ENCODE measurements at places on chromosomes 2 and 18.
A peak's percentile ranks its signal among the peaks of the same experiment; 100 is the strongest.

DNA sequence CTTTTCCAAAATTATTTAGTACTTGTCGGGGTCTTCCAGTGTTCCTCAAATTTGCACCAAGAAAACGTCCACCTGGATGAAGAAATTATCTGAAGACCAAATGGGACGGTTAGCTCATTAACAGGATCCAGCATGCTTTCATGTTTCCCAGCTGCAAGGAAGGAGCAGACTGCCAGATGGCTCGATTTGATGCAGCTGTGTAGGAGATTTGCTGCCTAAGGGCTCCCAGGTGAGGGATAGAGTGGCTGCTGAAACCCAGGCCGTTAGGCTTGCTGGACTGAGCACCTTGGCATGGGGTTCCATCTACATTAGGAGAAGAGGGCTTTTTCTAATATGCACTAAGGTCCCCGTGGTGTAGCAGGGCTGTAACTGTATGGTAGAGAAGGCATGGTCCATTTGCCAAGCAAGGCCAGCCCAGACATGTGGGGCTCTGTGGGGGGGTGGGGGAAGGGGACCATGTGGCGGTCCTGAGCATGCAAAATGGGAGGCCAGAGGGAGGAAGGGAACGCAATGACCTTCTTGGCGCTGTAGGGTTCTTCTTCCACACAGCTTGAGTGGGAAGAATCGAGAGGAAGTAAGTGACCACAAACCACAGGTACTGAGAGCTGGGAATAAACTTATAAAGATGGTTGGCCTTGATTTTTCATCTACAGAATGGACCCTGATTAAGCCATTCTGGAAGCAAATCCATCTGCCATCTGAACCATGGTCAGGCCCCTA lies 144.0 kb downstream of the TMEM163 start:
- no peak for DNase-seq

DNA sequence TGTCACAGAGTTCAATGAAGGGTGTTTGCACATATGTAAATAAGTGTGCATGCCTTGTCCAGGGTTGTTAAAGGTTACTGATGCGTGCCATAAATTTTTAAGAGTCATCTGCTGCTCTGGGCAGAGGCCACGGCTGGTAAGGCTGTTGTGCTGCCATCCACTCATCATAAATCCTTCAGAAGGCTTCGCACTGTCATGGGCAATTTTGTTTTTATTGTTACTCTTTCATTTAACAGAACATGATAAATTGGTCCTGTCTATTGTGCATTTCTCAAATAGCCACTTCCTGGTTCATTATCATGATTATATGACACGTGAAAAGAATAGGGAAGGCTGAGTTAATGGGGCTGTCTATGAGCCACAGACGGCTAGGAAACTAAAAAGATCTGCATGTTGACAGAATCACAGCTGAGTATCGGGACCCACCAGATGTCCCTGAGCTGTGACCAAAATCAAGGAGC lies 634.3 kb upstream of the SOX11 start:
- DNase-seq, result peak; percentile 75

DNA sequence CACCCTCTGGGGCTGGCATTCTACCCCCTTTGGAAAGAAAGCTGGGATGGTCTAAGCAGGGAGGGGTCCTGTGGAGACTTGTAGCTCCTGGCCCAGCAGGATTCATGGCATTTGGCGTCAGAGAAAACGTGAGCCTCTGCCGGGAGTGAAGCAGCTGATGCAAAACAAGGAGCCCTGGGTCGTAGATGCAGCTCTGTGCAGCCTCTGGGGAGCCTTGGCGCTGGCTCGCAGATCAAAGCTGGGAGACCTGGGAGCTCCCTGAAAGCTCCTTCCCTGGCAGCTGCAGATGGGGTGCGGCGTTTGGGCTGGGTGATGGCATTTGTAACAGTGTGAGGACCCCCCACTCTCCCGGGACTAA lies 148.3 kb downstream of the KLHL29 start:
- DNase-seq, result peak; percentile 73

DNA sequence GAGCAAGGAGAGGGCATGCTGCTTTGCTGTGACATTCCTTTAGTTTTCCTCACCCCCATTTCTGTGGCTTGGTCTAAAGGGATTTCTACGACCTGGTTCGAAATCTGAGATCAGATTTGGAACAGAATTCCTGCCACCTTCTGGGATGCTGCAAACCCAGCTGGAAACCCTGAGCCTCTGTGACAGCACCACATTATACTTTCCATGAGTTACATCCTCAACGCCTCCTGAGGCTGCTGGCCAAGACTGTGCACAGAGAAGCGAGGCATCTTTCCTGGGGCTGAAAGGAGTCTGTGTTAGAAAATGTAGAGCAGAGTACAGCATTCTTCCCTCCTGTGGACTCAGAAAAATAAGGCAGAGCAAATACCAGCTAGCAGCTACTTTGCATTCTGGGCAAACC lies 138.1 kb upstream of the CHAC2 start:
- peak; percentile 14 for DNase-seq

DNA sequence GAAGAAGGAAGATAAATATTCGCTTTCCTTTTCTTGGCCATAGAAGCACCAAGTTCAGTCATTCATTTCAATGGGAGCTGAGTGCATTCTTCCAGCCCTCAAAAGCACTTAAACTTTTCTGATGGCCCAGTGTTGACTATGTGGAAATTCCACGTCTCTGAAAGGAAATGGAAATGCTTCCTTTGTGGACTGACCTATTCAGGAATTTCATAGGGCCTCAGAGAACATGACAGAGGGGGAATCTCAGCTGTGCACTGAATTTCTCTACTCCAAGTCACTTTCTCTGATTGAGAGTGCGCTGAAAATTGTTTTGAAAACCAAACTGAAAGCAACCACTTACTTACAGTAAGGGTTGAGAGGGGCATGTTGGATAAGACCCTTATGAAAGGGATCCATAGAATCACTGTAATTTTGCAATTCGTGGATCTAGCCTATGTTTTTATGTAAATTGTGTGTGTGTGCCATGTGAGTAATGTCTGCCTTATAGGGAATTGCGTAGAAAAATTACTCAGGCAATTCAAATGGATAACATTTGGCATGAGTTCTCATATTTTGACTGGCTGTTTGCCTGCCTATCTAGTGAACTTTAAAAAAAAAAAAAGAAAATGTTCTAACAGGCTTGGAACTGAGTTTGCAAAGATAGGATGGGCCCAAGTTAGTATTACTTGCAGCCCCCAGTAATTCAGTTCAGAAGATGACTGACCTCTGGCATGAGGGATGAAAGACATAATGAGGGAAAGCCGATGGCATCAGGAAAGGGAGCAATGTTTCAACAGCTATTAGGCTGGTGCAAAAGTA lies 437.0 kb downstream of the PTPRM start:
- no peak for DNase-seq

DNA sequence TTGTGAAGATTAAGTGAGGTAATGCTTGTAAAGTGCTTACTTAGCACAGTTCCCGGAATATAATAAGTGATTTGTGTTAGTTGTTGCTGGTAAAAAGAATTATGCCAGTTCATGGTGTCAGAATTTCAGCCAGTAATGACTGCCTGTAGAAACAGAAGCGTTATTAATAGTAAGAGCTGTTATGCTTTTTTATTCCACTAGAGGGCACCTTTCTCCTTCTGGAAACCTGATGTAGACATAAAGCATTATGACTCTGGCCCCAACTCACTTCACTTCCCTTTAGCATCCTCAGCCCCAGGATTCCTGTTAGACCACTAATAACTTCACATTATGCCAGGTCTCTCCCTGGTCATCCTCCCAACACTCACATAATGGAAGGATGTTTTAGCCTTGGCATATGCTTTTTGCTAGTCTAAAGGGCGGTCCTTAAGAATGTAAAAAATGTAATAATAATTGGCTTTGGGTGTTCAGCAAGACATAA lies 34.9 kb downstream of the C18orf54 start:
- DNase-seq, result peak; percentile 57

DNA sequence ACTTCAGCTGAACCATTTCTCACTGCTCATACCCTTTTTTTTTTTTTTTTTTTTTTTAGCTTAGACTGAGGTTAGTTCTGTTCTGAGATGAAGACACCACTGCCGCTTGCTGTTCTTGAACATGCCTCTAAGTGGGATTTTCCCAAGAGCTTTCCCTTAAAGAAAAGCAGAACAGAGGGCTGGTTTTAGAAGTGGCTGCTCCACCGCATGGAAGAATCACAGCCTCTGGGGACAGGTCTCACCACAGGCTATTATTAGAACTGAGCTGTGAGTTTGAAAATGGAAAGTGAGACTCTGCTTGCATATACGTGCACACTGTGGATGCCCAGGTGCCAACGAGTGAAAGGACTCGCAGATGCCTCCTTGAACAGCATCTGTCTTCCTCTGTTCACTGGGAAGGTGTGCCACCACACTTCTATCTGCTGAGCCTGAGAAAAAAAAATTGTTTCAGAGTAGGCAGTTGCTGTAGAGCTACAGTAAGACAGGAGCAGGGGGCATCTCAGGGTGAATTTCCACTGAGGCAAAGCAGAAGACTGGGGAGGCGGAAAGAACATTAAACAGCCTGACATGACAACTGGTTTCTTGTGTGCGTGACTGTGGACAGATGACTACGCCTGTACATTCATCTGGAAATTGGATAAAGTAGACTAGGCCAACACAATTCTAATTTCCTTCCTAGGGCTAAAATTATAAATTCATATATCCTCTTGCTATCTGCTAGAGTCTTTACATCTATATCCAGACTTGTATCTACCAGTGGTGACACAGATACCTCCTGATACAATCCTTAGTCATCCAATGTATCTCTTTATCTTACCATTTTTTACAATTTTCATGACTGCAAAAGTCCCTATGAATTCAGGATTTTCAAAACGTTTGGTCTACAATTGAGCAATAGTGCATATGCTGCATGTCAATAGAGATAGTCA lies 1045.7 kb upstream of the CELF4 start:
- DNase-seq, result peak; percentile 32

- DNase-seq, result no peak
Measured at GRCh38 chr18:76975577-76976110, 153.3 kb downstream of the ZNF236 start.

DNA sequence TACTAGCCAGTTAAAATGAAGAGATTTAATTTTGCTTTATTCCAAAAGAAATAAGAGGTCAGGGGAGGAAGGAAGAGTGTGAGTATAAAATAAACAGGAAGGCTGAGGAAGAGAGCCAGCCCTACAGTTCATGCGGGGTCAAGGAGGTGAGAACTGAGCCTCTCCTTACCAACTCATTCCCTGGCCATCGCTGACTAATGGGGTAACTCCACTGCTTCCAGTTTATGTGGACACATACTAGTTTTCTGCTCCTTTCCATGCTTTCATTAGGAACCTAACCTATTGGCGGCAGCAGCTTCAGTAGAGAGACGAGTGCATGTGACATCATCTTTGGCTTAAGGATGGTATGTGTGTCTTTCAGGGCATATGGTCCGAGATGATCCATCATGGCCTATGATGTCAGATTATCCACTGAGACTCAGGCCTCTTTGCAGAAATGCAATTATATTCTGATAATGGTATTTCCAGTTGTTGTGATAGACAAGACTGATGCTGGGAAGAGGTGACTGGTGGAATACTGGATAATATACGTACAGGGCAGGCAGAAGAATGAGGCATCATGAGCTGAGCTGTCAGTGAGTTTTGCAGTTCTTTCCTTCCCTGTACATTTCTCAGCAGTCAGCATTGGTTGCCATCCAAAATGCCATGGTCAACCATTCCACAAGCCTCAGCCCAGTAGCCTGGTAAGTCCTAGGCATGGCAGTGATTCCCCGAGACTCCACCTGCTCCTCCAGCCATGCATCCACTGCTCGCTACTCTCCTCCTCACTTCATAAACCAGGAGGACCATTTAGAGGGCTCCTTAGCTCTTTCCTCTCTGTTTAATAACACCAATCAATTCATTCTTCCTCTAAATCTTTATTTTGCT lies 184.6 kb upstream of the OSR1 start:
- DNase-seq, result no peak

DNA sequence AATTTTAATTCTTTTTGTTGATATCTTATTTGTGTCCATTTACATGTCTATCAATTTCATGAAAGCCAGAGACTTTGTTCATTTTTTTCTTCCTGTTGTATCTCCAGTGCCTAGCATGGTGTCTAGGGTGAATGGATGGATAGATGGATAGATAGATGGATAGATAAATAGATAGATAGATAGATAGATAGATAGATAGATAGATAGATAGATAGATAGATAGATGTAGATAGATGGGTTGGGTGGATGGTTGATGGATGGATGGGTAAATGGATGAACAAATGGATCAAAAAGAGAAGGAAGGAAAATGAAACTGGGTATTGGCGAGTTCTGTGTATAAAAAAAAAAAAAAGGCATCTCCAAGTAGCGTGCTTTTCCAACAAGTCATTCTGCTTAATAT lies 120.5 kb downstream of the FAM124B start:
- DNase-seq, result no peak

DNA sequence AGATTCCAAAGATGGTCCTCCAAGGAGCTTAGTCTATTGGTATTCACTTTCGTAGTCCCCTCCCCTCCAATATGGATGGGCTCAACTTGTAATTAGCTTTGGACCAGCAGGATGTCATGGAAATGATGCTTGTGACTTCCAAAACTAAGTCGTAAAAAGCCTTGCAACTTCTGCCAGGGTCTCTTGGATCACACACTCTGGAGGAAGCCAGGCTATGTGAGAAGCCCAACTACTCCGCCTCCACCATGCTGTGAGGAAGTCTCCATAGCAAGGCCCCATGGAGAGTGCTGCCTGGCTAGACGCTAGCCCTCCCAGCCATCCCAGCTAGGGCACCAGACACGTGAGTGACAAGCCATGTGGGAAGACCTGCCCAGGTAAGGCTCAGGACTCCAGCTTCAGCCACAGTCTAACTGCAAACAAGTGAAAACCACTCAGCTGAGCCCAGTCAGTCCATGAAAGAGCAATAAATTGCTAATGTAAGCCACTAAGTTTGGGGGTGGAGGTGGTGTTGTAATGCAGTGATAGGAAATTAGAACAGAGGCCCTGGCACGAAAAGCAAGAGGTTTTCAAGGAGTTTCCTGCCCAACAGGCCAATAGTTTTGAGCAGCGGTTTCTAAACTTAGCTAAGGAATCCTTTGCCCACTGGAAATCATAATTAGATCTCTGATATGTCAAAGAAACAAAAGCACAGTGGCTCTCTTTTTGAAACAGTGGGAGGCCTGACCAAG lies 77.5 kb upstream of the GLI2 start:
- no peak for DNase-seq

- DNase-seq, result no peak
Measured at GRCh38 chr2:233036162-233036838, 3.8 kb downstream of the NEU2 start.

GRCh38 chr2:109266496-109266895 lies 137.5 kb downstream of the SH3RF3 start:
- peak; percentile 40 for DNase-seq

- no peak for DNase-seq
Measured at GRCh38 chr2:66498289-66498975, 63.5 kb downstream of the MEIS1 start.

DNA sequence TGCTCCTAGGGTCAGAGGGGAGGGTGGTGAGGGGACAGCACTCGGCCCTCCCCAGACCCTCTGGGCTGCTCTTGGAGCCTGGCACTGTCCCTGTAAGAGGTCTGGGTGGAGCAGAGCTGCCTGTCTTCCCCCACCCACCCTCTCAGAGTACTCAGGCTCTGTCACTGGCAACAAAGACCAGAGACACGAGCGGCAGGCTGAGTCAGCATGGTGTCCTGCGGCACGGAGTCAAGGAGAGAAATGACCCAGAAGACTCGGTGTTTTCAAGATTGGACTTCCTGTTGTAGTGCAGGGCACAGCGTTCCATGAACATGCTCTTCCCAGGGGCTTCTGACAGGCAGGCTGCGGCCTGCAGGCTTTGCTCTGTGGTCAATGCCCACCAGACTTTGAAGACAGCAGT lies 19.9 kb downstream of the SIGLEC15 start:
- DNase-seq, result no peak

All from retina (tissue), 1 donor.